ENCODE measurements at places on chromosomes 4 and X.

DNA sequence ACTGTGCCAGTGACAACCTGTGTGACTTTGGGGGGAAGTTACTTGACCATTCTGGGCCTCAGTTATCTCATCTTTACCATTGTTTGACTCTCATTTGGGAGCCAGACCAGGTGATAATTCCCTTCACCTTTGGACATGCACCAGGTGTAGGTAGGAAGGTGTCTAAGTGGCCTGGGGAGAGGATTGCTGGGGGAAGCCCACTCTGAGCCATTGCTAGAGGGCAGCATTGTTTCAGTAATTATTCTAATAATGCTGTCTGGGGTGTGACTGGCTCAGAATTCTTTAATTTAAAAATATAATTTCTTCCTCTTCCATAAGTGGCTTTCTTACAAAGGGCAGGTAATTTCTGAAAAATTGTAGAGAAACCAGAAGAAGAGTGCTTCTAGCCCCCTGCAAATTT, 104.3 kb downstream of the RTL9 start:
- no peak for DNase-seq

DNA sequence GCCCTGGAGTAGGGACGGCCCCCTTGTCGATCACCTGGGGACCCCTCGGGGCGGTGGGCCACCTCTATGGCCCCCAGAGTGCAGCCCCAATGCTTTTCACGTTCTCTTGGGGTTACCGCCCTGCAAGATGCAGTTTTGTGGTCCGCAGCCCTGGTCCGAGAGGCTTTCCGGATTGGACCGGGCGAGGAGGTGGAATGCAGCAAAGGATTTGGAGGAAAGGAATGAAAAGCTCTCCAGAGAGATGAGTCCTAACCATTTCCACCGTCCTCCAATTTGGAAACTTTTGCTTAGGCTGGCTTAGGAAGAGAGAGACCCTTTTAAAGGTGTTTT, 601 bp downstream of the SLC25A43 start:
- DNase-seq = peak; percentile 29

DNA sequence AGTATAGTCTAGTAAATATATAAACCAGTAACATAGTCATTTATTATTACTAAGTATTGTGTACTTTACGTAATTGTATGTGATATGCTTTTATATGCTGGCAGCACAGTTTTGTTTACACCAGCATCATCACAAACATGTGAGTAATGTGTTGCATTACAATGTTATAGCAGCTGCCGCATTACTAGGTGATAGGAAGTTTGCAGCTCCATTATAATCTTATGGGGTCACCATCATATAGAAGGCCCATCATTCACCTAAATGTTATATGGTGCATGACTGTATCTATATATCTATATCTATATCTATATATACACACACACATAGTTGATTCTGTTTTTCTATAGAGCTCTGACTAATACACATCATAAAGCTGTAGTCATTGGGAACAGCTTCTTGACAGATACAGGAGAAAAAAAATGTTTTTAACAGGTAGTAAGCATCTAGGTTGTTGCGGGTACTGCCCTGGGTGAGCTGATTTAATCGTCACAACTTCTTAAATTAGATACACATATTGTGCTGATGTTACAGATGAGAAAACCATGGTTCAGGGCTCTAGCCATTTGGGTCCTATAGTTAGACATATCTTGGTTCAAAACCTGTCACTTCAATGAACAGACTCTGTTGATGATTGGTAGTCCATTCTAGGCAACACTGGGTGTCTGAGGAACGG, 77.9 kb downstream of the CLNK start:
- DNase-seq = no peak

- no peak for DNase-seq
Measured at GRCh38 chr4:92172203-92172602, 131.6 kb upstream of the GRID2 start.

DNA sequence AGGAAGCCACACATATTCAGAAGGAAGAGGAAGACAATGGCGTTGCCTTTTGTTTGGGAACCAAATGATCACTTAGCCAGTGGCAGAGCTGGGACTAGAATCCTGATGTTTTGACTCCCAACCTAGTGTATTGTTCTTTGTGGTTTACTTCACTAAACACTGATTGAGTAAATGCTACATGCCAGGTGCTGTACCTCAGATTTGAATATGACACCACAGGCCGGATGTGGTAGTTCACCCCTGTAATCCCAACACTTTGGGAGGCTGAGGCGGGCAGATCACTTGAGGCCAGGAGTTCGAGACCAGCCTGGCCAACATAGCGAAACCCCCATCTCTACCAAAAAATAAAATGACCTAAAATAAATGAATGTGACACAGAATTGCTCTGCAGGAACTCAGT, 8.4 kb downstream of the NDUFA1 start:
- DNase-seq = no peak

DNA sequence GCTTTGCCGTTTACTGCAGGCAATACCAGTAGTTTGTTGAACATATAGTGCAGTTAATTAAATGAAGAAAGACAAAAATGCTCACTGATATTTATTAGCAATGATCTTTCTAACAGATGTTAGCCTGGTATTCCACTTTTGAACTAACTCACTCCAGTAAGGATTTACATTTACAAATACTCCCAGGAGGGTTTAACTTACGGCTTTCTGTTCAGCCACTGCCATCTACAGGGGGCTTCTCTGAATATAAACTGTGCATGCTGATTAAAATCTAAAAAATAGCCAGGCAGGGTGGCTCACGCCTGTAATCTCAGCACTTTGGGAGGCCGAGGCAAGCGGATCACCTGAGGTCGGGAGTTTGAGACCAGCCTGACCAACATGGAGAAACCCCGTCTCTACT, 2.2 kb upstream of the SRD5A3 start:
- DNase-seq = no peak

DNA sequence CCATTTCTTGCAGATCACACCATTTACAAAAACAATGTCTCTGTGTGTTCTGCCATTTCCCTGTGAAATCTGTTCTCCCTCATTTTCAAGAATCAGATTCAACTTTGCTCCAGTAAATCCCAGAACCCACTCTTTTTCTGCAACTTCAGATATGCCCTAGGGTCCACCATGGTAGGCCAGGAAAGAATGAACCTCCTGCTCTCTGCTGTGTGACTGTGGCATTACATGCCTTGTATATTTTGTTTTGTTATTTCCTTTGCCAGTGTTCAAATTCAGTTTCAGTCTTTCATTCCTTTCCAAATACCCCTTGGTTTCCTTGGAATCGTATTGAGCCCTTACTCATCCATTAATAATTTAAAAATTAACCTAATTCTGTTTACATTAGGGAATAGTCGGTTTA, 290.2 kb upstream of the VCX start:
- no peak for DNase-seq

DNA sequence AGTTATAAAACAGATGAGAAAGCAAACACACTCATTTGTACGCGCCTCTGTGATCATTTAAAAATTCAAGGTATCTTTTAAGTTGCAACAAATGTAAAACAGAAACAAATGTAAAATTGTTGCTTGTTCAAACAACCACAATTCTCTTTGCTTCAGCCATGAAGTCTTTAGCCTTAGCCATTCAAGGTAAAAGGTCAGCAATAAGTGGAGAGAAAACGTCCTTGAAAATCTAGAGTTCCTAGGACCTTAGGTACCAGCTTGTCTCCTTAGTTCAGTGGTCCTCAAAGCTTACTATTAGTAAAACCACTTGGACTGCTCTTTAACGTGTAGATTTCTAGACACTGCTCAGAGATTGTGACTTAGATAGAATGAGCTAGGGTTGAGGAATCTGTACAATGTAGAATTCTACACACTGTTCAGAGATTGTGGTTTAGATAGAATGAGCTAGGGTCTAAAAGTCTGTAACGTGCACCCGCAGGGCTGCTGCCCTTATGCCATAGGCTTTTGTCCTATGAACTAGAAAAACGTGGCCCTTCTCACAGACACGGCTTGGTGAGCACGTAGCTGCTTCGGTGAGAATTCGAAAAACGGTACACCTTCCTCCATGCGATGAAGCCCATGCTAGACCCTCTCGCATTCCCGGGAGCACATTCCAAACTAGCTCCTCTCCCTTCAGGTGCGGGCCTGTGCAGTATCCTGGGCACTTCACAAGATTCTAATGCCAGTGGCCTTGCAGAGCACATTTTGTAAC, 1.7 kb downstream of the PLAC8 start:
- DNase-seq = peak; percentile 8

- no peak for DNase-seq
Measured at GRCh38 chr4:121156822-121157769, 7.0 kb downstream of the TNIP3 start.

DNA sequence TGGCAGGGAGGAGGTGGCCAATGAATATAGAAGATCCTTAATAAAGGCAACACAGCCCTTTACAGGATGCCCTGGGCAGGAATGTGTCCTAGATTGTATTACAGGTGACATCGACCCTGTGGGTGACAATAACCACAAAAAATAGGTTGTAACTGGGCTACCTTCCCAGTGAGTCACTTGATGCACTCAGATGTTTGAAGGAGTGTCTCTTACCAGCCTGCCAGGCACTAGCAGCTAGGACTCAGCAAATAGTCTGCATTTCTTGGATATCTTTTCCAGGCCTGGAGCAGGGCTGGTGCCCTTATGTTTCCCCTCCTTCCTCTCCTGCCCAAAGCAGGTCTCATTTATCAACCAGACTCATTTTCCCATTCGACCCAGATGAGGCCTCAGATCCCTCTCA, 50.9 kb upstream of the TMEM164 start:
- DNase-seq = peak; percentile 9

GRCh38 chr4:144649646-144650045, 3.7 kb downstream of the HHIP start:
- DNase-seq = no peak

DNA sequence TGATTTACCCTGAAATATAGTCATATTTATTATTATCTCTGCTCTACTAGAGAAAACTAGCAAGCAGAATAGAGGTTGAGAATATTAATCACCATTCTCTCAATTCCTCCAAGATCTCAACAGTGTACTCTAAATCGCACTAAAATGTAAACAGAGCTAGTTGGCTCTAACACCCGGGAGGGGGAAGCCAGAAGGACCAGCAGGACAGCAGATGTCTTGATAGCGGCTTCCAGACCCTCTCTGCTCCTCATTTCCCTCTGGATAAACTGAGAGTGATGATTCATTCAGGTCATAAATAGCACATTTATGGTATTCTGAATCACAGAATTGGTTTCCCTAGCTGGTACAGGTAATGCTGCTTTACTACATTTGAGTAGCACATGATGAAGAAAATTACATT, 82.5 kb downstream of the TBC1D9 start:
- DNase-seq = no peak

GRCh38 chr4:6275898-6276806, 6.5 kb downstream of the WFS1 start:
- DNase-seq = no peak

GRCh38 chrX:45524296-45524695, 323.6 kb upstream of the DIPK2B start:
- no peak for DNase-seq

GRCh38 chrX:11703855-11704254, 38.1 kb upstream of the ARHGAP6 start:
- DNase-seq = no peak

GRCh38 chr4:178414042-178414441, 971.8 kb upstream of the AGA start:
- DNase-seq = no peak

DNA sequence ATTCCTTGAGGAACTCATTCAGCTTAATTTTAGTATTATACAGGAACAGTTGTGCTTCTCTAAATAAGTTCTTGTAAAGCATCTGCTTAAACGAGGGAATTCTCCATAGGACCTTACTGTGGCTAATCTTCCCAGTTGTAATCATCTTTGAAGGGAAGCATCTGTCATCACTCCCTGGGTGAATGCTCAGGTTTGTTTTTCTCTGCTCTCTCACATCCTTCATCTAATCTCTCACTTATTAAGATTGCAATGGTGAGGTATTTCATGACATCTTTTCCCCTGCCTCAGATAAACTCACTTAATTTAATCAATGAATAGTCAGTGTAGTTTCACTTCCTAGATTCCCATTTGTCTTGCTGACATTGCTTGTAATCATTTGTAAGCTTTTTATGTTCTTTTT, 121.8 kb upstream of the ADAMTS3 start:
- DNase-seq = no peak

DNA sequence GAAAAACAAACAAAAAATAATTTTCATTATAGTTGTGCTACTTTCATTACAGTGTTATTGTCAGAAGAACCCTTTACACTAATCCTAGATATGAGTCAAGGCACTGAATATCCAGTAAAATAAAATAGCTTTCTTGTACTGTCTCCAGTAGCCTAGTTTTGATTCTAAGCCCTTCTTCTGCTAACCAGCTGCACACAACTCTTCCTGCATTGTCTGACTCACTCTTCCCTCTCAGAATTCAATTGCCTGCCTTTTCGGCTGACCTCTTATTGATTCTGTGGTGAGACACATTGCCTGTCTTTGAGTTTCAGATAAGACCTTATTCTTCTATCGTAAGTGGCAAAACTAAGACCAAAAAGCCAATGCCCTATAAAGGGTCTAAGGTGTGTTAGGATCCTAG, 26.7 kb upstream of the PCDH18 start:
- DNase-seq = no peak

DNA sequence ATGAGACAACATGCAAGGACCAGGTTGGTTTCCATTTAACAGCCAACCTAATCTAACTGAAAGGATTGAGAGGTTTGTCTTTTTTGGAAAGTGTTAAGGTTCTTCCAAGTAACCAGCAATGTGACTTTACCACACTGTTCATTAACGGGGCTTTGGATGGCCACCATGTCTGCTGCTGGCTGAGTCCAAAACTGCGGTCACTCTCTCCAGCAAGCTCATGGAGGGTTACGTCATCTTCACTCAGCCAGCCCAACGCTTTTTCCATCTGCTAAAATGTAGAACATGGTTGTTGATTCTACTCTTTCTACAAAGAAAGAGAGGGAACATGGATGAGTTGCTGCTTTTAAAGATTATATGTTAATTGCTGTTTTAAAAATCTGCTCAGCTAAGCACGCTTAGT, 11.0 kb downstream of the PKD2 start:
- no peak for DNase-seq

GRCh38 chrX:10474913-10475568, 145.3 kb downstream of the MID1 start:
- DNase-seq = no peak

DNA sequence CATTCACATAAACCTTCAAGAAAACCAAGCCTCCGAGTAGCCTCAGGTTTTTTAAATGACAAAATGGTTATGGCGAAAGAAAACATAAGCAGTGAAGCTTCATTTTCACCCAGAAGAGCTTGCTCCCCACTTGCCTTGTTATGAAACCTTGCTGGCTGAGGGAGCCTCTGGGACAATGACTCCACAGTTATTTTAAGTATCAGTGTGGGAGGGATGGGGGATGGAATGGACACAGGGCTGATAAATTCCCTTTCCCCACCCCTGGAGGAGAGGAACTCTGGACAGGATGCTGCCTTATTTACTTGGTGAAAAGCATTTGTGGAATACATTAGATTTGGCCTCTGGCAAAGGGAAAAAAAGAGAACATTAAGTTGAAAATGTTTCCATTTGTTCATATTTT, 220.7 kb upstream of the CNKSR2 start:
- no peak for DNase-seq

GRCh38 chrX:48956728-48957414, 536 bp downstream of the OTUD5 start:
- DNase-seq = no peak

Data from H54 (cell line).